ENCODE measurements at places on chromosomes 2 and 18.

GRCh38 chr18:11794195-11794594, 57.0 kb upstream of the CHMP1B start:
- no peak for DNase-seq

GRCh38 chr2:219289537-219290361, 10.6 kb downstream of the DNAJB2 start:
- no peak for DNase-seq

DNA sequence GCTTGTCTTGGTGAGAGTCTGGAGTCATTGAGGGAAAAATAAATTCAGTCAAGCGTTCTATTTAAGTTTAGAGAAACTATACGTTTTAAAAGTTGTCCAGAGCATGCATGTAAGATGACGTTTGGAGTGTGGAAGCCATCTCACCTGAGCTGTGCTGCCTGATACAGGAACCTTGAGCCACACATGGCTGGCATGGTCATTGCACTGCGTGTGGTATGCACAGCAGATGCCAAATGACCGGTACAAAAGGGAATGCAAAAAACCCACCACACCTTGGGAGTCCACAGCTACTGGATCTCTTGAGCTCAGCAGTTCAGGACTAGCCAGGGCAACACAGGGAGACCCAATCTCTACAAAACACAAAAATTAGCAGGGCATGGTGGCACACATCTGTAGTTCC, 4.3 kb downstream of the MZT2B start:
- DNase-seq = no peak

DNA sequence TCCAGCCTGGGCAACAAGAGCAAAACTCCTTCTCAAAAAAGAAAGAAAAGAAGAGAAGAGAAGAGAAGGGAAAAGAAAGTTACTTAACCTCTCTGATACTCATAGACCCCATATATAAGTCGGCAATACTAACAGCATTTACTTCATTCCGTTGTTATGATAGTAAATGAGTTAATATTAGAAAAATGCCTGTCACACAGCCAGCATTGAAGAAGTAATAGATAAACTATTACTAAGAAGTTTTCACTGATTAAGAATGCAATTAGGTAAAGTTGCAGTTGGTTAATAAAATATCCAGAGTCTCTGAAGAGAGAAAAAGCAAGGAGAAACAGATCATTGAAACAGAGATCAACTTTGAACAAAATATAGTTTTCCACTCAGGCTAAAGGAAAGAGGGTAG, 161.3 kb upstream of the UBE2E3 start:
- DNase-seq = no peak

- DNase-seq = no peak
Measured at GRCh38 chr2:194559964-194560363, 1097.1 kb upstream of the SLC39A10 start.

DNA sequence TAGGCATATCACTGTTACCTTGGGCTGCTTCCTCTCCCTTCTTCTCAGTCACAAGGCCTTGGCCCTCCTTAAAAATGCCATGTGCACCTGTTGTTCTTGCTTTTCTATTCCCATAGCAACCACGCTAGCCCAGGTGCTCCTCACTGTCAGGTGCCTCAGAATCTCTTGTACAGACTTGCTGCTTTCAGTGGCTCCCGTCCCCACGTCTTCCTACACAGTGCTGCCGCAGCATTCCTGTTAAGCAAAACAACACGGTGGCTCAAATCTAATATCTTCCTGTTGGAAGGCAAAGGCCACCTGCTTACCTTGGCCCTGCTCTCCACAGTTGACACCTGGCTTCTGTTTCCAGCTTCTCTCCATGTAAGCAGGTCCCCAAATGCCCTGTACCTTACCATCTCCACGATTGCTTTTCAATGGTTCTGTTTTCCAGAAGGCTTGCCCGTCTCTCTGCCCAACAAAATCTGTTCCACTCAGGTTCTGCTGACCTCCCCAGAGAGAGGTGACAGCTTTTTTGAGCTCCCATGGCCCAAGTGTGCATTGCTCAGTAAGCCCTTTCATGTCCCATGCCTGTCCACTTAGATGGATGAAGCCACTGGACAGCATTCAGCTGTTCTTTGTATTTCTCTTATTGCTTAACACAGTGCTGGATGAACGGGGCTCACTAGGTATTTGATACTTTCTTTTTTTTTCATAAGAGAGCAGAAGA, 240.4 kb downstream of the PRKCE start:
- no peak for DNase-seq

DNA sequence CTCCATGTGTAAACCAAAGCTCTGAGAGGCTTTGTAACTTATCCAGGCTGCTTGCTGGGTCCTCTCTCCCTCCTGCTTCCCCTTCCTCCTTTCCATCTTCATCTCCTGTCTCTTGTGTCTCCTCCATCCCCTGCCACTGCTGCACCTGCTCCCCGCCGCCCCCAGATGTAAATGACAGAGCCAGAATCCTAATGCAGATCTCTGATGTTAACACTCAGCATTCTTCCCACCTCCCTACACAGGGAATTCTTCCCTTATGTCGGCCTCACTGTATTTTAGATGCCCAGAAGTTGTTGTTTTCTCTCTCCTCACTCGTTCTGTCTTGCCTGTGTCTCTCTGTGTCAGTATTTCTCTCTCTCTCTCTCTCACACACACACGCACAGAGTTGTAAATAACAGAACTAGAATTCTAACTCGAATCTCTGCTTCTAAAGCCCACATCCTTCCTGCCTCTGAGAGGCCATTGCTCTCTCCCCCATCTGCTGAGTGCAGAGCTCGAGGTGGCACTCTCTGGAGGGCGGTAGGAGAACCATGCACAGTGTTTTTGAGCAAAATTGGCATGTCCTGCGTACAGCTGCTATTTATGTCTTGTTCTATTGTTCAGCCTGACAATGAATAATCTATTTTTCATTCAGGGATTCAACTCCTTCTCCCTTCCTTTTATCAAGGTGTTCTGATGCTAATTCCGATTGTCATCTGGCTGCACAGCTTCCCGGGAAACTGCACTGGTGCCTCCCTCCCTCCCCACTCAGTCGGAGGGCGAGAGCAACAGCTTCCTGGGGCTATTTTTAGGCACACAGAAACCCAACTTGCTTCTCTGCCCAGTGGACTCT, 219.9 kb downstream of the SH3RF3 start:
- no peak for DNase-seq

- no peak for DNase-seq
Measured at GRCh38 chr2:26534865-26535662, 57.1 kb upstream of the OTOF start.

GRCh38 chr18:23069481-23069880, 65.8 kb upstream of the CABLES1 start:
- DNase-seq = no peak

GRCh38 chr2:43214253-43214652, 12.2 kb downstream of the ZFP36L2 start:
- no peak for DNase-seq

GRCh38 chr18:56509656-56510055, 128.7 kb downstream of the TXNL1 start:
- no peak for DNase-seq

DNA sequence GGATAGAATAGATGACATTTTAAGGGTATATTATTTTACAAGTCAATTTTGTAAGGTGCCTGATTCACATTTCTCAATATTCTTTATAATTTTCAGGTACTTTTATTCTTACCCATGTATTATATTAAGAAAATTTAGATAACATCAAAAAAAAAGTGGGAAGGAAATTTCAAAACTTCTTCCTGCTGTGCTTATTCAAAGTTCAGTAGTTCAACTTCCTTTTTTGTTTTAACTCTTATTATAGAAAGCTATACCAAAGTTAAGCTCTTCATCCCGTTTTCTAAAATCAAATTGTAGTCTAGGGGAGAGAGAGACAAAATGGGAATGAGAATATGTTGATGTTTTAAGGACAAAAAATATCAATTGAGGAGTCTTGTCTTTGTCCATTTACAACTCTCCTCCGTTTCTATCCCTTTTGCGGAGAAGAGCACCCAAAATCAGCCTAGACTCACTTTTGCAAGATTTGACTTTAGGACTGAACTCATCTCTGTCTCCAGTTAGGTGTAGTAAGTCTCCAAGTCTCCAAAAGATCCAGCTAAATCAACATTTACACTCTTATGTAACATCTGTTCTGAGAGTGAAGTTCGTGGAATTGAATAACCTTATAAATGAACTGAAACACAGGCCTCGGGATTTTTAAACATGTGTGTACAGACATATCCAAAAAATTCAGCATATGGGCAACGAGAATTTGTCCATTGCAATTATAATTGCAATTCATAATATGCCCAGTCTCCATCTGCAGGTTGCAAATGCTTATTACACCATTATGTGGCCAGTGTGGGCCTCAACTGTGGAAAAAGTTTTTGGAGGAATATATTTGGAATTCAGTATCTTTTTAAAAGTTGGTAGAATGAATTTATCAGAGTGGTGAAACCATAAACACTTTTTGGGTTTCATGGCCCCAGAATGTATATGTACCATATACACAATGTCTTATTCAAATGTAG, 23.9 kb downstream of the FAM124B start:
- DNase-seq = no peak

DNA sequence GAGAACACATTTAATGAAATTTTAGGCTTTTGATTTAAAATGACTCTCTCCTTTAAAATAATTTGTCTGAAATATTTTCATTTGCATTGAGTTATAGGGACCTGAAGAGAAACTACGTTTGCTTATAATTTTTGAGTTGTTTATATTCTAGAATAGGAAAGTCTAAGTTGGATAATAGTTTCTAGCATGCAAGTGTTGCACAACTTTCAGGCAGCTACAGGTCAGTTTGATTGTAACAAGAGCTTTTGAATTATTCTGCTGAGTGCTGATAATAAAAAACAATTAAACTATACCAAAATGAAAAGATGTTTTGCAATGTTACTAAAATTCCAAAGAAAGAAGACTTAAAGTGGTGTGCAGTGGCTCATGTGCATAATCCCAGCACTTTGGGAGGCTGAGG, 71.0 kb downstream of the PDE1A start:
- no peak for DNase-seq

DNA sequence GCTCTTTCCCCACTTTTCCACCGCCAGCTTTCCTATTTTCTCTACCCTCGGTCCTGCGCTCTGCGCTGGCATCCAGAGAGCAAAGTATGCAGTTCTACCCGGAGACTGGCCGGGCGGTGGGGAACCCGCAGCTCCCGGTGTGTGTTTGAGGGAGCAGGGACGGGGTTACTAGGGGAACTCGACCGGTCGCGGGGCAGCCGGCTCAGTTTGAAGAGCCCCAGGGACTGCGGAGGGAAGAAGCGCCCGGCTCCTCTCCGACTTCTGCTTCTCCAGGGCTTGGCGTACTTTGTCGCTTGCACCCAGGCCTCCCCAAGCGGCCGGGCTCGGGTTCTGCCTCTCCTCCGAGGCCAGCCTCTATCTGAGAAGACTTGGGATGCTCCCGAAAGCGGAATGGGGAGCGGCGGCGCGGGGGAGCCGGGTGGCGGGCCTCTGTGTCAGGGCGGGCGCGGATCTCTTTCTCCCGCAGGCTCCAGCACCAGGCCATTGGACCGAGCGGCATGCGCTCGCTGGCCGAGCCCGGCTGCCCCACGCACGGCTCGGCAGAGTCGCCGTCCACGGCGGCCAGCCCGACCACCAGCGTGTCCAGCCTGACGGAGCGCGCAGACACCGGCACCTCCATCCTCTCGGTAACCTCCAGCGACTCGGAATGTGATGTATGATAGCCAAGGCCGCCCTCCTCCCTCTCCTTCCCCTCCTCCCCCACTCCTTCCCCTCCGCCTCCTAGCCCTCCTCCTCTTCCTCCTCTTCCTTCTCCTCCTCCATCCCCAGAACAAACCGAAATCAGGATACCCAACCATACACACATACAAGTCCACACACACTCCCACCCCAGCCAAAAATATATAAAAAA, 2.8 kb downstream of the SIX3 start:
- DNase-seq = no peak

GRCh38 chr2:228916416-228917090, 354.5 kb downstream of the PID1 start:
- no peak for DNase-seq

GRCh38 chr2:66982766-66983165, 414.4 kb upstream of the ETAA1 start:
- DNase-seq = no peak

DNA sequence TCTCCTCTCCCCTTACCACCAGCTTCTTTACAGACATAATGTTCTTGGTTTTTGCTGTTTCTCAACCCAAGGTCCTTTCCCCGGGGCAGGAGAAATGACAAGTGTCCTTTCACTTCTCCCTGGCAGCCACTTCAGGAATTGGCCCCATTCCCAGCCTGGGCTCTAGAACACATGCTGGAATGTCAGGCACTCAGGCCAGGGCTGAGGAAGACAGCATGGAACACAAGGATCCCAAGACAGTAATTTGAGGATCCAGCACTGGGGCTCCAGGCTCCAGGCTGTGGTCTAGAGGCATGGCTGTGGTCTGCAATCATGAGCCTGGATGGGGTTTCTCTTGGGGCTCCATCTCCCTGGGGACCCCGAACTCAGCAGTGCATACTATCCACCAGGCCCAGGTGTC, 201.4 kb downstream of the CELF4 start:
- DNase-seq = no peak

- no peak for DNase-seq
Measured at GRCh38 chr2:169964740-169965139, 137.5 kb downstream of the UBR3 start.

DNA sequence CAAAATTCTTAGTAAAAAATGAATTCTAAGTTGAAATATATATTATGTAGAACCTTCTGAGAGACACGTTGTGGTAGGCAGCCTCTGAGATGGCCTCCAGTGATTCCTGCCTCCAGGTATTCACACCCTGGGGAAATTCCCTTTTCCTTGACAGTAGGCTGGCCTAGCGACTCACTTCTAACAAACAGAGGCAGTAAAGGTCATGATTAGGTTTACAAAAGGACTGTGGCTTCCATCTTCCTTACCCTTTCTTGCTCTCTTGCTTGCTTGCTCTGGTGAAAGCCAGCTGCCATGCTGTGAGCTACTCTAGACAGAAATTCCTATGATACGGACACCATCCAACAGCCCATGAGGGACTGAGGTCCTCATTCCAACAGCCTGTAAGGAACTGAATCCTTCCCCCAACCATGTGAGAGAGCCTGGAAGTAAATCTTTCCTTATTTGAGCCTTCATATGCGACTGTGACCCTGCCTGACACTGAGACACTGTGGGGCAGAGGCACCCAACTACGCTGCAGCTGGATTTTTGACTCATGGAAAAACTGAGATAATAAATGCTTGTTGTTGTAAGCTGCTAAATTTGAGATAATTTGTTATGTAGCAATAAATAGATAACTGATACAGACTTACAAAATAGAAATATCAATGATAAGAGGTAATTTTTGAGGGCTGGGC, 32.7 kb upstream of the SERTAD2 start:
- no peak for DNase-seq

- DNase-seq = no peak
Measured at GRCh38 chr2:69034845-69035244, 21.9 kb downstream of the ANTXR1 start.

- DNase-seq = no peak
Measured at GRCh38 chr18:35611518-35611917, 30.0 kb downstream of the GALNT1 start.

DNA sequence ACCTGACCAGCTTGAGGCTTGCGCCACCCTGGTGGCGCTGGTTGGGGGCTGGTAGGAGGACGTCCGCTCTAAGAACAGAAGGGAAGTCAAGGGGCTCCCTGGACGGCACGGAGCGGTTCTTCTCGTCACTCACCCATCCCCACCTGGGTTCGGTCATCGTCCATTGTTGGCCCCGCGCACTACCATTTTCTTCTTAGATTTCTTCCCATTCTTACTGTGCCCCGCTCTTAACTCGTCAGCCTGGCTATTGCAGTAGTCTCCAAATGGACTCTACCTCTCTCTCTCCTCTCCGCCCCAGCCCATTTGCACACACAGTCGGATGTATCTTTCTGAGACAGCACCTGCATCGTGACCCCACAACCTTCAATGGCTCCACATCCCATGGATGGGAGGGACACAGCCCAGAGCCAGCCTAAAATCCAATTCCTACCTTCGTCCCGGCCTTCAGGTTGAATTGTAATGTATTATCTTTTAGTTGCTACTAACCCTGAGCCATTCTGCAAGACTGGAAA, 814 bp upstream of the RAB1A start:
- peak; percentile 4 for DNase-seq
